ENCODE measurements at places on chromosomes 1 and 21.

DNA sequence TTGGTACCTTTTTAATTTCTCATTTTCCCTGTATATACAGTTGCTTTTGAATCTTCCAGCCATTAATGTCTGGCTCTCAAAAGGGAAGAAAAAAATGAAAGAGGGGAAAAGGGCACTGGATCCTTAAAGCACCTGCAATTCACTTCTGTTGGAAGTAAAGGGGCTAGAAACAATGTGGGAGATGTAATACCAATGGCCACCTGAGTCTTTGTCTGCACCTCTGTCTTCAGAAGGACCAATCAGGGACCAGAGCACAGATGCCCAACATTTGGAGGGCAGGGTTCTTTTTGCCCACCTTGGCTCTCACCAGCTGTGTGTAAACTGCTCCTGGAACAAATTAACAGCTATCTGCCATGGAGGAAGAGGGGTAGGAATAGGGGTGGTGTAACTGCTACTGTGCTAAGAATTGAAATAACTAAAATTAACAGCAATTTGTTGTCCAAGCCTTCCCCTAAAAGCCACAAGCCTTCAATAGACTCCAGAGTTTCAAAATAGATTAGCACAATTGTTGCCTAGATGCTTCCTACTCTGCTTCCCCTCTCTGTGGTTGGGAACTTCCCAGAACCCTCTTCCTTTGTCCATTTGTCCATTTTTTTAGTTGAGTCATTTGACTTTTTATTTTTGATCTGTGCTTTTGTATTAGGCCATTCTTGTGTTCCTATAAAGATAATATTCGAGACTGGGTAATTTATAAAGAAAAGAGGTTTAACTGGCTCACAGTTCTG, 11.5 kb upstream of the LRRC8B start:
- no peak for DNase-seq

- no peak for DNase-seq
Measured at GRCh38 chr1:181089017-181089675, 646 bp downstream of the IER5 start.

GRCh38 chr1:5191470-5191869, 537.1 kb downstream of the AJAP1 start:
- no peak for DNase-seq

GRCh38 chr1:221302357-221302756, 423.1 kb downstream of the HLX start:
- no peak for DNase-seq

DNA sequence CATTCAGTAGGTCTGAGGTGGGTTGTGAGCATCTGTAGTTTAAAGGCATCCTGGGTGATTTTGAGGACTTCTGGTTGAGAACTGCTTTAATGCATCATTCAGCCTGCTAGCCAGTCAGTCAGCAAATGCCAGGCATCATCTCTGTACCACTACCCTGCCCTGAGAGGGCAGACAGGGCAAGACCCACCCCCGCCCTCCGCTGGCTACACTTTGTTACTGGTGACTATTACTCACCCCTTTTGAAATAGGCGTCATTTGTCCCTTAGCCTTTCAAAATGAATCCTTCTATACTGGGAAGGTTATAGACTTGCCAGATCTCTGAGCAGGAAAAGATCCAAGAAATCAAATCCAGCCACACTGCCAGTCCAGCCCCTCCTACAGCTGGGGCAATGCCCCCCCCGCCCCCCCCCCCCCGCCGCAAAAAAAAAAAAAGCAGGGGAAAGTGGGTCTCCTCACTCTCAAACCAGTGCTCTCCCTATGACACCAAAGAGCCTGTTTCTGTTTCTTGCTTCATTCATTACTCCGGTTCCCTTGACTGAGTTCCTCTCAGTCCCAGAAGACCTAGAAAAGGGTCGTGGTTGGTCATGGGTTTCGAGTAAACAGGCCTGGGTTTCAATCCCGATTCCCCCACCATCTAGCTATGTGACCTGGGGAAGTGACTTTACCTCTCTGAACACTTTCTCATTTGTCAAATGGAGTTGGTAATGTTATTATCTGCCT, 4.4 kb downstream of the SELENON start:
- no peak for DNase-seq

GRCh38 chr1:25168193-25169071, 63.9 kb downstream of the SYF2 start:
- no peak for DNase-seq

GRCh38 chr1:20896826-20897225, 109.7 kb upstream of the HP1BP3 start:
- peak; percentile 30 for DNase-seq

DNA sequence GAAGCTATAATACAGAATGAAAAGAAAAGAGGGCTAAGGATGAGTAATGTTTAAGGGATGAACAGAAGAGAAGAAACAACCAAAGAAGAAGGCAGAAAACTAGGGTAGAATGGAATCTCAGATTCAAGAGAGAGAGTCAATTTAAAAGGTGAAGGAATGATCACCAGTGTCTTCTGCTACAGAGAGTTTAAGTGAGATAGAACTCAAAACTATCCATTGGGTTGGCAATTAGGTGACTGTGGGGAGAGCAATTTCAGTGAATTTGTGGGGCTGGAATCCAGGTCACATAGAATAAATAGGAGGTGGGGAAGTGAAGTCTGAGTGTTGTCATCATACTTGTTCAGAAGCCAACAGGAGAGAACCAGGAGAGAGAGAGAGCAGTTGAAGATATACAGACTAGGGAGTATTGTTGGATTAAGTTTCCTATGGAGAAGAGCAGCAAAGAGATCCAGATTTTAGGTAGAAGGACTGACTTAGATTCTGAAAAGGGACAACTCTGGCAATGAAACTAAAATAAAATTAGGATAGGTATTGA, 19.9 kb downstream of the MACF1 start:
- DNase-seq = no peak

DNA sequence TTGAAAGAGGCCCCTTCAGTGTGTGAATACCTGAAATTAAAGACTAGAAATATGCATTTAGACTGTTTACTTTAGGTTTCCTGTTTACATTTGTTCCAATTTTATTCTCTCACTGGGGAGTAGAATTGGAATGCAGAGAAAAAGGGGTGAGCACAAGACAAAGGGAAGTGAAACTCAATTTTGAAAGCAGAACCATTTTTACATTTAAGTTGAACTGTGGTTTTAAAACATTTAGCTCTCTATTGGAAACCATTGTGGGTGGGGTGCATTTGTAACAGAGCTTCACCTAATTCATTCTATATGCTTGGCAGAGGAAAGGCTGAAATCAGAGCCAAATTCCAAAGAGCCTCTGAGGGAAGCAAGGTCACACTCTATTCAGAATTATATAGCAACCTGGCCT, 235.3 kb upstream of the C1orf105 start:
- DNase-seq = no peak

DNA sequence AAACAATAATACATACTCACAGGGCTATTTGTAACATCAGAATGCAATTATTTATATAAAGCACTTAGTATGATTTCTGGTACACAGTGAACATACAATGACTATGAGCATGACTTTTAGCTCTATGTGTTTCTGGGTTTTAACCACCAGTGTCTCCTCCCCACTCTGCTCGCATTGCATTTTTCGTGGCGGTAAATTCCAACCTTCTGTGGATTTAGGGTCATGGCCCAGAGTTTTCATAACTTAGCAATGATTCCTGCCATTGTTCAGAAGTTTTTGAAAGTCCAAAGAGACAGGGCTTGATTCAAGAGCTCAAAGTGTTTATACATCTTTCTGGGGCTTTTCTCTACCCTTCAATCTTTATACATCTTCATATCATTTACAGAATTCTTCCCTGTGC, 191.3 kb downstream of the BACH1 start:
- no peak for DNase-seq

- DNase-seq = peak; percentile 80
Measured at GRCh38 chr1:227318016-227318852, at the start of gene CDC42BPA. TSS of gene CDC42BPA (minus strand) at chr1:227318492. CDS start at chr1:227317182, 1,310 bp downstream.

DNA sequence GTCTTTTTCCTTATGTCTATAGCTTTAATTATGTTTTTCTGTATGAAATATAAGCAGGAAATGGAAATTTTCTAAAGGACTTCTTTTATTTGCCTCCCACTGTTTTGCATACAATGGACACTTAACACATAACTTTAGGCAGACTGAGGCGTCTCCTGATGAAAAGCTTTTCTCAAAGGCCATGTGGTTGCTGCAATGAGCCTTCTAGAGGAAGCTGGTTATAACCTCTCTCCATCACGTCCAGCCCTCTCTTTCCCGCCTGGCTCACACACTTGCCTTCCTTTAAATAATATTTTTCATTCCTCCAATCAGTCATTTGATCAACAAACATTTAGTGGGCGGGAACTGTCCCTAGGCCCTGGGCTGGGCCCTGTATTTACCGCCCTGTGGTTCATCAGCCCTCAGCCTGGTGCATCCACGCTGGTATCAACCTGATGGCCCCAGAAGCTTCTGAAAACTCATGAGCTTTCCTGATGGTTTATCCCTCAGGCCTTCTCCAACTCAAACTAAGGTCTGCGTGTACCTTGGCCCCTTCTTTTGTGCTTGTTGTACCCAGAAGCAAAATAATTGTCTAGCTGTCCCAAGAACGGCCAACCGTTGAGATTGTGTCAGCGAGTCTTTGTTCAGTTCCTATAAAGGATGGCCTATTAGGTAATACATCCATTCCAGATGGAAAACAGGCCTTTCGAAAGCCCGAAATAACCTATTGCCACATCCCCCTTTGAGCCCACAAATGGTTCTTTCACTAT, 75.3 kb upstream of the LYST start:
- no peak for DNase-seq

DNA sequence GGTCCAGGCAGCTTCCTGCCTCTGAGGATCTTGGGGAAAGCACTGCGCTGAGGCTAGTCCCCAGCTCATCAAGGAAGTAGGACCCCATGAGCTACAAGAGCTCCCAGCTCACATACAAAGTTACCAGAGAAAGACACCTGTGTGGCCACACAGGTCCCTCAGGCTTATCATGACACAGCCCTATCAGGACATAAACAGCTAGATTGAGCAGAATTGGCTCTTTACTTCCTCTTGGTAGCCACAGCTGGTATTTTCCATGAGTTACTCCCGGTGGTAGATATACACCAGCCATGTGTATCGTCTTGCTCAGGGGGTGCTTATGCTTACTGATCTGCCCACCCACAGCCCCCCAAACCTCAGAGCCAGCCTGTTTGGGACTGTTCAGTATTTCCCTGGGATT, 1.2 kb downstream of the LENEP start:
- DNase-seq = no peak

GRCh38 chr21:15252431-15252830, 187.6 kb upstream of the NRIP1 start:
- no peak for DNase-seq

DNA sequence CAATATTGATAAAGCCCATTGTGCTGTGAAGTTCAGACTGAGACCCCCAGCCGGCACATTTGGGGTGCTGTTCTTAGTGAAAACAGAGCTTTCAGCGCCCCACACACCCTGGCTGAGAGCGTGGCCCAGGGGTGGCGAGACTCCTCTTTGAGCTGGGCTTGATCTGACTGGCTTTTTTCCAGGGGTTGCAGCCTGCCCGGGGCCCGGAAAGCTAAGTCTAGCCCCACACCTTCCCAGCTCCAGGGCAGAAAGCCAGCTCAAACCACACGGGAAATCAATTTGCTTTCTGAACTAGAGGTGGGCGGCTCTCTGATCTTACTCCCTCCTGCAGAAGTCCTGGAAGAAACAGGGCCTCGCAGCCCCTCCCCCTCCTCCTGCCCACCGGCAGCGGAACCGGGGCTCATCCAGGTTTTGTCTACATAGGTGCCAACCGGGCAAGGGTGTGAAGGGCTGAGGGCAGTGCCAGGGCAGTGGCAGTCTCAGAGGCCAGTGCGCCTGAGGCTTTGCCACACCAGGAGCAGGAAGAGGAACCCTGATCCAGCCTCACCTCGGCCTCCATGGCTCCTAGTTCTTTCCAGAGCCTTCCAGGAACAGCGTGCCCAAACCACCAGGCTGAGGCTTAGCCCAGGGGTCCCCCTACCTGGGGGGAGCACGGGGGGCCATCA, 155.3 kb downstream of the NPHP4 start:
- DNase-seq = no peak

DNA sequence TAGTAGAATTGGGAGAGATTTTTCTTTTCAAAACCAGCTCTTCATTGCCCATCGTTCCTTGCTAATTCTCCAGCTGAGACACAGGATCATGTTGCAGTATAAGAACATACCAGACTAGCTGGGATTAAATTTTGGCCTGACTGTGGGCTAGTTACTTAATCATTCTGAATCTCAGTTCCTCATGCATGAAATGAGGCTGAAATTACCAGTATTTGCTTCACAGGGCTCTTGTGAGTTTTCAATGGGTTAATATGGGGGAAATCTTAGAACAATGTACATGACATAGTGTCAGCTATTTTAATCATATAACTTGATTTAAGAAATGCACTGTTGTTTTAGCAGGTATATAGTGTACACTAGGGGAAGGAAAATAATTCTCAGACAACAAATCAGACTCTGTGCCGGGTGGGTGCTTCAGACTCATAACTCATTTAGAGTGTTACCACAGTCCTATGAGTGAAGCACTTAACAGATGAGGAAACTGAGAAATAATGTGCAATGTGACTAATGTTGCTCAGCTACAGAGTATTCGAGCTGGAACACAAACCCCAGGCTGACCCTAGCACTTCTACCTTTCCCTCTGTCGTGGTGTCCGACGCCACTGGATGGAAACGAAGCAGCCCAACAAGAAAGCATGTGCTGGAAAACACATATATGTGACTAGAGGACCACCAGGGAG, 137.6 kb upstream of the SGIP1 start:
- DNase-seq = peak; percentile 26

DNA sequence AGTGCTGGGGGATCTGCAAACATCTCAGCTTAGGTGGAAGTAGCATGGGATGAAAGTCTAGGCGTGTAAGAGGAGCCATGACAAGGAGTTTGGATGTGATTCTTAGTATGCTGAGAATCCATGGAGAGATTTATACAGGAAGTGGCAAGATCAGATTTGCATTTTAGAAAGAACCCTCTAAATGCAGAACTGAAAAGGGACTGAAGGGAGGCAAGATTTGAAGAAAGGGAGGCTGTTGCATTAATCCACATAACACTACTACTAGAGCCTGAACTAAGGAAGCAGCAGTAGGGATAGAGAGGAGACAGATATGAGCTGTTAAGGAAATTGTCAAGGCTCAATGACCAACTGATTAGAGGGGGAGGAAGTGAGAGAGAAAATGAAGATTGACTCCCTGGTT, 9.8 kb downstream of the C1orf74 start:
- DNase-seq = no peak

DNA sequence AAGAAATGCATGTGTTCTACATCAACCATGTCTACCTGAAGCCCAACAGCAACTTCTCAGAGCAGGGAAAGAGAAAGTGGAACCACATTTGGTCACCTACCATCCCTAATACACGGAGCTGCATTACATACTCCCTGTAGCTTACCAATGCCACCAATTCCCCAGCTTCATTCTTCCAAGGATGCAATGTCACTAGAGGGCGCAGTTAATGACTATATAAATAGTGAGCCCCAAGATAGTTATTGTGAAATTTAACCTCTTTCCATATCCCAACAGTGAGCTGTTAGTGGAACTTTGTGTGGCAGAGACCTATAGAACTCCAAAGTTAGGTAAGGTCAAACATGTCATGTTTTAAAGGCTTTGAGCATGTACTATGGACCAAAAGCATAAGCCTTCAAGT, 618.3 kb downstream of the SMYD3 start:
- DNase-seq = no peak
